ENCODE measurements at places on chromosomes 4 and X.

DNA sequence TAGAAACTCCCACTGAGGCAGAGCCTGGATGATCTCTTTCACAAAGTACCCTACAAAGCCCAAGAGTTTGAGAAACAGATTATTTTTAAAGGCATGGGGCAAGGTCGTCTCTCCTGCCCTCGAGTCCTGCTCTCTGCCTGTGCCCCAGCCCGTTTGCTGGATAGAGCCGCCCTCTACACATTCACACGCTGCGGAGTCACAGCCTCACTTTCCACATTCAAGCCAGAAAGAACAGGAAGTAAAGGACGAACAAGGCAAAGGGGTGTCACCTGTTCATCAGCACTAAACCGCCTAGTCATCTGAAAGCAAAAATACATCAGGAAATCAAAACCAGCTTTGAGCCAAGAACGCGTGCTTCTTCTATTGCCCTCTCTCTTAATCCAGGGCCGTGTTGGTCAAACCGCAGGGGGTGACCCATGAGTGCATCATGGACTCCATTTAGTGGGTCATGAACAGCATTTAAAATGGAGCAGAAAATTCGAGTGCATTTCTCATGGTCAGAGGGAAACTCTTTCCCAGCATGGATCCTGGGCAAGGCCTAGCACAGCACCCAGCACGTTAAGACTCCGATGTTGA, 83.4 kb downstream of the PHKA2 start:
- no peak for DNase-seq

DNA sequence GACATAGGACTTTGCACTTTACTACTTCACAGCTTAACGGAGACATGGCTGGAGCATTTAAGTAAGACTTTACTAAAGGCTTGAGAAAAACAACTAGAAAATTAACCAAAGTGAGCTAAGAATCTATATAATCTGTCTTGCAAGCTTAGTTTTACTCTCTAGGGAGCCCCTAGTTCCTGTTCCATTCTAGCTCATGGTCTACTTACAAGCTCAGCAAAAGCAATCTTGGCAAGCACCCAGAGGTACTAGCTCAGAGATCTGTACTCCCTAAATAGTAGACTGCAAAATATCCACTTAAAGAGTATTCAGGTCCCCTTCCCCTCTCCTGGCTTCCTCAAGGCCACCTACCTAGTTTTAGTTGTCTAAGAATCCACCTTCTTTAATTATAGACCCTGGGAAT, 469.0 kb downstream of the IDS start:
- DNase-seq, result no peak

DNA sequence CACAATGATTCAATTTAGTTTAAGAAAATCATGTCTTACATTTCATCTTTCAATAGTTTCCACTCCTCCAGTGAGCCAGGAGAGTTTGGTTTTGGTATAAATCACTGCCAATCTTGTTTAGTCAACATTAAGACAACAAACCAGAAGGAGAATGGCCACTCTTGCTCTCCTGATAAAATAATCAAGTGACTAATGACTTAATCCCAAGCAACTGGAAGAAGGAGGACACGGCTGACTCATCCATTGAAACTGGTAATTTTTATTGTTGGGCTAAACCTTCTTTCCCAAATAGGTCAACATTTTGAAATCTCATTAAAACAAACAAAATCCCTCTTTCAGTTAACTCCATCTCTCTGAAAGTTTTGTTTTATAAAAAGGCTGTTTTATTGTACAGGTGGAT, 230.2 kb downstream of the CLCN4 start:
- no peak for DNase-seq

GRCh38 chr4:34766935-34767334, 1477.4 kb downstream of the ARAP2 start:
- no peak for DNase-seq

DNA sequence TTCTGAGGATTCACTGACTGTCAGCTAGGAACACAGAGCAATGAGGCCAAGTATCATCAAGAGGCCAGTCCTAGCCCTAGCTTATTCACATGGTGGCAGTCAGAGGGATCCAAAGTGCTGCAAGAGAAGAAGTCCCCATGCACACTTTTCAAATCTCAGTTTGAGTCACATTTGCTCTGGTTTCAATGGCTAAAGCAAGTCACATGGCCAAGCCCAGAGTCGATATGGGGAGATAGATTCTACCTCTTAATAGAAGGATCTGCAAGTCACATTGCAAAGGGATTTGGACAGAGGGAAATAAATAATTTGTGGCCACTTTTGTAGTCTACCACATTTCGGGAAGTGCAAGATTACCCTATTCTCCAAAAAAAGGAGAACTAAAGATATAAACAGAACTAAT, 3.7 kb upstream of the LCORL start:
- DNase-seq, result peak; percentile 58

DNA sequence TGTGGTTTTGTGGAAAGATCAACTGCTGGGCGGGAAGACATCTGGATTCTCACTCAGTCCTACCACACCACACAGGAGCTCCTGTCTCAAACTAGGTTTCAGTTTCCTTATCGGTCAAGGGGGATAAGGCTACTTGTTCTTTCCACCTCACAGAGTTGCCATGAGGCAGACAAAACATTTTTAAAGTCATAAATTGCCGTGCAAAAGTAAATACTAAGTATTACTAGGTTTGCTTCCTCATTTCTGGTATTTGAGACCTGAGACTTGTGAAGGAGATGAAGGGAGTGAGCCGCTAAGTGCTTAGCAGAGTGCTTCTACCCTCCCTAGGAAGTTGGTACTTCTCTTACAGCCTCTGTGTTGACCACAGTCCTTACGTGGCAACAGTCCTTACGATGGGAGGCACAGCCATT, 1.5 kb downstream of the LAP3 start:
- DNase-seq, result peak; percentile 30

GRCh38 chr4:78057600-78058550, 752 bp downstream of the FRAS1 start:
- DNase-seq, result no peak

- no peak for DNase-seq
These were observed 125.4 kb upstream of the SPOCK3 start for GRCh38 chr4:167359711-167360110.

DNA sequence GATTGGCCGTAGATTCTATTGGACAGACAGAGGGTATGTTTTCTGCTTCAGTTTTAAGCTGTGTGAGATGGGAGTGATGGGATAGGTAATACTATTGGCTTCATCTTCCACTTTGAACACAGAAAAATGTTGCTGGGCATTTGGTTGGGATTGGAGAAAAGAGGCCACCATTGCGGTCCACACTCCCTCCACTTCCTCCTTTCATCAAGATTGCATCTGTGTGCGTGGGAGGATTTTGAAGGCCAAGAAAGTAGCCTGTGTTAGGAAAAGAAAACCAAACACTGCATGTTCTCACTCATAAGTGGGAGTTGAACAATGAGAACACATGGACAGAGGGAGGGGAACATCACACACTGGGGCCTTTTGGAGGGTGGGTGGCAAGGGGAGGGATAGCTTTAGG, 56.4 kb downstream of the EGF start:
- peak; percentile 69 for DNase-seq

GRCh38 chr4:95415346-95415771, 133.4 kb downstream of the UNC5C start:
- DNase-seq, result no peak

DNA sequence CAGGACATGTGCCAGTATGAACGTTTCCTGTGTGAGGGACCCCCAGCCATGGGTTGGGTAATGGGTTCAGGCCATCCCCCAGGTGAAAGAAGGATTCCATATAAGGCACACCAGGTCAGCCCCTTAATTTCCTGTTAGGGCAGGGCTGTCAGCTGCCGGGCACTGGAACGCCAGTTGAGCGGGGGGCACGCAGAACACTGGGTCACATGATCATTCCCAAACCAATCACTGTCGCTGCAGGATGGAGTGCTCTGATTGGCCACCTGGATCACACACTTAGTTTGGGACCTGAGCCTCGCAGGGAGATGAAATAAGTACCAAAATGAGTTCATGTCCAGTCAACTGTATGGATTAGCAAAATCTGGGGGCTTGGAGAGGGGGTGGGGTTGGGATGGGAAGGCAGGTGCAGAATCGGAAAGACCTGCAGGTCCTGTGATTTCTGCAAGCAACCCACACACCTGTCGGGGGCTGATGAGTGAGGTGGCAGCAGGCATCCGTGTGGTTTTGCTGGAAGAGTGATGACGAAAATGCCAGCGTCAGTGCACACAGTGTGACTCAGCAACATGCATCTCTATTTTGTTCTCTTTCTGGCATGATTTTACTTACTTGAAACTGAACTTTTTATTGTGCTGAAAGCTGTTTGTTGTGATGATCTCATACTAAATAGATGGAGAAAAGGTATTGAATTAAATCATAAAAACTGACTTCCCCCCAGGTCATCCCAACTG, 32.2 kb downstream of the RNF212 start:
- peak; percentile 9 for DNase-seq

GRCh38 chrX:124478046-124478445, 131.7 kb downstream of the SH2D1A start:
- no peak for DNase-seq

Data from inflammatory macrophage treated with lipopolysaccharide for 1 hour (primary cell).